Activated CD4-positive, alpha-beta T cell treated with anti-CD3 and anti-CD28 coated beads, Interleukin-2, amount 10 ng/mL, durations not matched to agents 7 days and 5 days (primary cell): ENCODE measurements at places on chromosomes 4 and X. TPM values are rescaled to one million over a fixed set of nuclear protein-coding genes. Genes with fewer than 3 reads are reported as not detected.

DNA sequence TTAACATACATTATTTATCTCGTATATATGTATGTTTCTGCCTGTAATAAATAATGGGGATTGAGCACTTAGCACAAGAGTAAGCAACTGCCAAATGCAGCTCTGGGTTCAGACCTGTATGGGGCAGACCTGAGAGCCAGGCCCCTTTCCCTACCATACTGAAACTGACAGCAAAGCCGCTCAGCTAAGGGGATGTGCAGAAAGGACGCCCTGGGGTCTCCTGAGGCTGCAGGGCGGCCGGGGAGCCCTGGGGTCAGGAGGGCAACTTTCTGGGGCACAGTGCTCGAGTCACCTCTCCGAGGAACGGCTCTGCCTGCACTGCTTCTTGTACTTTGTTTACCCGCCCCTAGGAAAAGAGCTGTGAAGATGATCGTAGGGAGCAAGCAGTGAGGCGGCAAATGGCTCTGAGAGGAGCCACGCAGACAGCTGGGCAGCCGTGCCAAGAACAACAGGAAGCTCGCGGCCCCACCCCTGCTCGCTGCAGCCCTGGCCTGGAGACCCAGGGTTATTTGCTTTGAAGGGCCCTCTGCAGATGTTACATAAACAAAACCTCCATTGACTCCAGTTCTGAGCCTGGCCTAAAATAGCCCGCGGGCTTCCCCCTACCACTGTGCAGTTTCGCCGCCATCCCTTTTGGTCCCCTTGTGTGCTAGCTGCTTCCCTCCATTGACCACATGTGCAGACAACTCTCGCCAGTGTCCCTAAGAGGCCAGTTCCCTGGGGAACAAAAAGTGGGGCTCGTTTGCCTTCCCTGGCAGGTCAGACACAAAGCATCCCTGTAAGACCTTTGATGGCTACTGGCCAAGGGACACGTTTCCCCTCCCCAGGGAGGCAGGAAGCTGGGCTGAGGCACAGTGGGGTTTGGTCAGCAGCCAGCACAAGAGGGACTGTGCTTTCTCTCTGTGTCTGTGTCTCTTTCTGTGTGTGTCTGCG, 111.3 kb upstream of the LNX1 start:
- no peaks in the 10 kb centered on the region for H3K36me3 ChIP-seq
- no peak overlapping the region for H3K4me3 ChIP-seq
- peaks cover 13% of the 10 kb centered on the region for H3K4me1 ChIP-seq
- DNase-seq, result peak; percentile 6

DNA sequence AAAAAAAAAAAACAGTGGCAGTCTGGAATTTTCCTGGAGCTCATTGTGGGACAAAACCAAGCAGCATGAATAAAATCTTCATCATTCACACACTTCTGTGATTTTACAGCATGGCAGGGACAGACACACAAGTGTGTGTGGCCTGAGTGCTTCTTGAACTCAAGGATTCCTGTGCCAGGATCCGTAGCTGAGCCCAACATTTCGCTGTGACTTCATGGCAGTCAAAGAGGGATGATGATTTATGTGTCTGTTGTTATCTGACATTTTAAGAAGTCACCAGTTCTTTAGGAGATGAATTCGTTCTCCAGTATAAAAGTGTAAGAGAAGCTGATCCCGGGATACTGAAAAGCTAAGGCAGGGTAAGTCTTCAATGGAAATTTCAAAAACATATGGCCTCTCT, 57.0 kb downstream of the ING2 start:
- H3K36me3 ChIP-seq, result no peaks in the 10 kb centered on the region
- peaks cover 8% of the 10 kb centered on the region for H3K27me3 ChIP-seq

DNA sequence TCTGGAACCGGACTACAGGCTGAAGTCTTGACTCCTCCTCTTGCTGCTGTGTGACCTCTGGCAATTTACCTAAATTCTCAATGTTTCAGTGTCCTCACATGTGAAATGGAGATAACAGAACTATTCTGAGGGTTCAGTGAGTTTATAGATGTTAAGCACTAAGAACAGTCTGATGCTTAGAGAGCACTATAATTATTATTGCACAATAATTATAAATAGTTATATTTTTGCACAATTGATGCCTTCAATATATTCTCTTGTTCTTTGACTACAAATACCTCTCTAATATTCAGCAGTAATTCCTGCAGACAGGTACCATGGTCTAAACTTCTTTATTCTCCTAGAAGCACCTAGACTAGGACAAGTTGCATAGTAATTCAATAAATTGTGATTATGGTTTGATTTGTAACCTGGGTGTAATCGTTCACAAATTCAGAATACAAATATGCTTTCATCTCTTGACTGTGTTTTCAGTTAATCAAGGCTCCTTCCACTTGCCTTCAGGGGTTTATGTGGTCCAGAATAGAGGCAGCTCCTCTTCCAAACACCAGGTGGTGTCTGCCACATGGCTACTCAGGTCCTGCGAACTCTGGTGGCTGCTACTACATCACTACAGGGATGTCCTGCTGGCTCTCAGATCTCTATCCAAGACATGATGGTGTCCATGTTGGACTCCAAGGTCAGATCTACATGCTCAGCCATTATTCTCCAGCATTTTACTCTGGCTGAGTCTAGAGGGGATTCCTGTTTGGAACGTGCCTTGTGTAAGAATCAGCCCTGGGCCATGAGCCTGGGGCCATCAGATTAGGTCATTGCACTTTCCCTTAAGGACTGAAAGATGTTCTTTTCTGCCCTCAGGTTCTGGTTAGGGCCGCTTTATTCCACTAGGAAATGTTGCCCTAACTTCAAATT, 103.4 kb downstream of the QRFPR start:
- no peak for DNase-seq
- H3K27ac ChIP-seq, result no peak overlapping the region
- peaks cover 4% of the 10 kb centered on the region for H3K4me1 ChIP-seq
- no peak overlapping the region for H3K4me3 ChIP-seq

Gene CENPI
- total RNA-seq, result 24.9 TPM

- no peak overlapping the region for H3K4me3 ChIP-seq
- H3K36me3 ChIP-seq, result no peaks in the 10 kb centered on the region
- no peaks in the 10 kb centered on the region for H3K4me1 ChIP-seq
- DNase-seq, result no peak
- H3K27ac ChIP-seq, result no peak overlapping the region
- no peaks in the 10 kb centered on the region for H3K27me3 ChIP-seq
Measured at GRCh38 chr4:126742048-126742447, 890.7 kb upstream of the INTU start.

Gene VEGFD
- not detected for total RNA-seq

Gene SHROOM3
- not detected for total RNA-seq

GRCh38 chr4:88573276-88573980, 18.9 kb upstream of the HERC3 start:
- H3K4me1 ChIP-seq, result no peaks in the 10 kb centered on the region
- H3K4me3 ChIP-seq, result no peak overlapping the region
- DNase-seq, result no peak
- H3K27me3 ChIP-seq, result no peaks in the 10 kb centered on the region
- H3K27ac ChIP-seq, result no peak overlapping the region
- H3K36me3 ChIP-seq, result no peaks in the 10 kb centered on the region

DNA sequence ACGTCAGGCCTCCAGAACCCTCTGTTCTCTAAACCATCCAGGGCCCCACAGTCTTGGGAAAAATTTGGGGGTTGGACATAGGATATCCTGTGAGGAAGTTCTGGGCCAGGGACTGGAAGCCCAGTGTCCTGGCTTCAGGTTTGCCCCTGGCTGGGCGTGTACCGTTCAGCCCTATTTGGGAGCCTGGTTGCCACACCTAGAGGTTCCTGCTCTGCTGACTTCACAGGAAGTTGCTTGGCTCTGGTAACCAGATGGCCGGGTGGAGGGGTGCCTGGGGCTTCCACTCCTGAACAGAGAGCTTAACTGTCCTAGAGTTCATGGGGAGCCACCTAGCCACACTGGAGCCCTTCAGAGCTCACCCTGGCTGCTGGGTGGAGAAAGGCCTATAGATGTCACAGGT, 1.1 kb downstream of the TAFAZZIN start:
- DNase-seq, result peak; percentile 57
- H3K27ac ChIP-seq, result peak overlapping the region; percentile 92
- H3K4me3 ChIP-seq, result peak overlapping the region; percentile 79
- peaks cover 22% of the 10 kb centered on the region for H3K4me1 ChIP-seq
- H3K36me3 ChIP-seq, result peaks cover 23% of the 10 kb centered on the region

- H3K27me3 ChIP-seq, result no peaks in the 10 kb centered on the region
- no peak for DNase-seq
- peaks cover 9% of the 10 kb centered on the region for H3K4me1 ChIP-seq
- no peak overlapping the region for H3K4me3 ChIP-seq
Measured at GRCh38 chrX:23752740-23753415, 9.8 kb upstream of the ACOT9 start.

DNA sequence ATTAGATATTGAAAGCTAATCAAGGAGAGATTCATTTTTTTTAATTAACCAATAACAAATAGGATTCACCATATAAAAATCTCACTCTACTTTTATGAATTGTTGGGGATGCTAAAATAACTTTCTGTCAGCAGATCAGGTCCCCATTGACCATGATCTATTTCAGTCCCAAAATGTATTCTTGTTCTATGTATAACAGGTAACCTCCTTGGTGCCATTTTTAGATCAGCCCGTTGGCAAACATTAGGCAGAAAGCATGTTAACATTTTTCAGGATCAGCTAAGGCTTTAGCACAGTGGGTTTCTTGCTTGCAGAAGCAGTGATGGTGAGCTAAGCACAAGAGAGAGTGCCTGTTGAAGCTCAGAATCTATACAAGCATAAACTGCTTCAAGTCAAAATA, 40.8 kb upstream of the COX7B2 start:
- DNase-seq, result no peak
- no peaks in the 10 kb centered on the region for H3K4me1 ChIP-seq
- no peaks in the 10 kb centered on the region for H3K36me3 ChIP-seq
- no peak overlapping the region for H3K27ac ChIP-seq
- peaks cover 4% of the 10 kb centered on the region for H3K27me3 ChIP-seq
- H3K4me3 ChIP-seq, result no peak overlapping the region

DNA sequence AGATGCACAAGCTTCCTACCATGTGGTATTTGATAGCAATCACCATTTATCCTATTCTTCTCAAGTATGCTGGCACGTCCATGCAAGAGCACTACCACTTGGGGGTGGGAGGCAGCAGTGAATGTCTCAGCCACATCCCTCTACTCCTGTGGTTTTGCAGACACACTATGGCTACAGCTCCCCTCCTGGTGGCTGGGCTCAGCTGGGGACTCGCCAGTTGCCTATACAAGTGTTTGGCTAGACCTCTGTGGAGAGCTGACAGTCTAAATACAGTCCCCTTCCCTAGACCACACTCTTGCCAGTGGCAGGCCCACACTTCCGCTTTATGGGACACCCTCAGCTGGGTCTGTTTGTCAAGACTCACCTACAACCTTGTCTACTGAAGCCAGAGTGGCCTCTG, 53.2 kb downstream of the ADGRA3 start:
- H3K4me3 ChIP-seq, result no peak overlapping the region
- no peak overlapping the region for H3K27ac ChIP-seq
- no peaks in the 10 kb centered on the region for H3K27me3 ChIP-seq
- H3K4me1 ChIP-seq, result no peaks in the 10 kb centered on the region

GRCh38 chrX:84064164-84064563, 123.8 kb downstream of the RPS6KA6 start:
- no peak overlapping the region for H3K27ac ChIP-seq
- no peak for DNase-seq
- H3K27me3 ChIP-seq, result no peaks in the 10 kb centered on the region

Gene FRMPD3
- not detected for total RNA-seq

DNA sequence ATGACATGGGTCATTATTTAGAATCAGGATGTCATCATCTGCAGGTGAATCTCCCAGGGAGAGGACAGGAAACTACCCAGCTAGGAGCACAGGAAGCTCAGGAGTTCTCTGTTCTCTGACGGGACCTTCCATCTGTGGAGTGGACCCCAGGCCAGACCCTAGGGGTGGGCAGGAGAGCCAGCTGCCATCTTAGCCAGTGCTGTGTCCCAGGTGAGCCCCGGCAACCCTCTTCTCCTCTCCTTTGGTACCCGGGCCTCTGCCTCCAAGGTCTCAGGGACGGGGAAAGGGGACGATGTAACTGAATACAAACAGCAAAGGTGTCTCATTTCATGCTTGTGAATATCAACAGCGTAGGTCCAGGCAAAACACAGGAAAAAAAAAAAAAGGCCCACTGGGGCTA, 48.5 kb downstream of the C4orf50 start:
- no peak overlapping the region for H3K27ac ChIP-seq
- H3K27me3 ChIP-seq, result no peaks in the 10 kb centered on the region
- H3K4me3 ChIP-seq, result no peak overlapping the region

GRCh38 chr4:153522802-153523094, 56.6 kb downstream of the TMEM131L start:
- peaks cover 52% of the 10 kb centered on the region for H3K36me3 ChIP-seq
- H3K27ac ChIP-seq, result peak overlapping the region; percentile 94
- H3K27me3 ChIP-seq, result no peaks in the 10 kb centered on the region
- peaks cover 95% of the 10 kb centered on the region for H3K4me1 ChIP-seq
- DNase-seq, result peak; percentile 43

Gene BEX1
- not detected for total RNA-seq

DNA sequence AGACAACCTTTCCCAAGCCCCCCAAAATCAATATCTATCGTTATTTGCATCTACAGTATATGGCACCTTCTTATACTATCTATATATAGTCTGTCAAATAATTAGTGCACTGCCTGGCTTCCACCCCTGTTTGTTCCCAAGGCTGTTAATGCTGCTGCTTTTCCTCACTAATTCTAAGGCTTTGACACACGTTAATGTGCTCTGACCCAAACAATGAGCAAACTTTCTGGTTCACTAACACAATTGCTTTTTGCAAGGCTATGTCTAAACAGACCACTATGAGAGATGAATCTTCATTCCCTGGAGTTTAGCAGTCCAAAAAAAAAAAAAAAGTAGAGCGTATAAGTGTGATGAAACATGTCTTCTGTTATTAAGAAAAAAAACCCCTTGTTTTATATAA, 360.9 kb upstream of the AGA start:
- H3K27me3 ChIP-seq, result no peaks in the 10 kb centered on the region
- DNase-seq, result no peak
- no peak overlapping the region for H3K27ac ChIP-seq
- H3K4me3 ChIP-seq, result no peak overlapping the region
- no peaks in the 10 kb centered on the region for H3K36me3 ChIP-seq

GRCh38 chrX:9414416-9414815, 50.4 kb upstream of the TBL1X start:
- H3K4me3 ChIP-seq, result no peak overlapping the region
- DNase-seq, result no peak
- no peaks in the 10 kb centered on the region for H3K4me1 ChIP-seq
- no peaks in the 10 kb centered on the region for H3K27me3 ChIP-seq

Gene PDCL2
- not detected for total RNA-seq

- no peaks in the 10 kb centered on the region for H3K36me3 ChIP-seq
- DNase-seq, result no peak
- H3K4me1 ChIP-seq, result no peaks in the 10 kb centered on the region
- no peak overlapping the region for H3K27ac ChIP-seq
- H3K27me3 ChIP-seq, result no peaks in the 10 kb centered on the region
- H3K4me3 ChIP-seq, result no peak overlapping the region
Measured at GRCh38 chrX:110853610-110854009, 58.0 kb upstream of the CHRDL1 start.
